ENCODE measurements at places on chromosomes 16 and 17.
A peak's percentile ranks its signal among the peaks of the same experiment; 100 is the strongest.

DNA sequence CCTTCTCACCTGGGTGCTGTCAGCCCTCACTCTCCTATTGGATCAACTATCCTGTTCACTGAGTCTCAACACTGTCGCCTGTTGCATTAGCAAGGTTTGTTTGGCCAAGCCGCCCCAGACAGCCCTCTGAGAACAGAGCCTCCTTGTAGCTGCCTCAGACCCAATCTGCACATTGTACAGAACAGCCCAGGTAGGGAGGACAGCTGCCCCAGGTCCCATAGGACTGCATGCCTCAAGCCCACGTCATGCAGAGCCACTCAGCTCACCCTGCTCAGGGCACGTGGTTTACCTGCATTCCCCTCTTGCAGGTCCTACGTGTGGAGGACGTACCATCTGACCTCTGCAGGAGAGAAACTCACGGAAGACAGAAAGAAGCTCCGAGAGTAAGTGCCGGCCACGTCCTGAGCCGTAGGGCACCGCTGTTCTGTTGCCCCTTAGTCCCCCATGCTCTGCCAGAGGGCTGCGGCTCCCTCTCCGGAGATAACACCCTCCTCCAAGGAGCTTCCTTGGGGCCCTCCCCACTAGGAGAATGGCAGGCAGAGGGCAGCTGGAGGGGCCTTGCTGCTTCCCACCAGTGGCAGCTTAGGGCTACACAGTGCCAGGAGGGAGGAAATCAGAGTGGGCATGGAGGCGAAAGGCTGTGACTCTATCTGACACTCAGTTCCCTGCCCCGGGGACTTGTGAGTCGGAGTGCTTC, 2.8 kb downstream of the SNRNP25 start:
- DNase-seq = no peak

DNA sequence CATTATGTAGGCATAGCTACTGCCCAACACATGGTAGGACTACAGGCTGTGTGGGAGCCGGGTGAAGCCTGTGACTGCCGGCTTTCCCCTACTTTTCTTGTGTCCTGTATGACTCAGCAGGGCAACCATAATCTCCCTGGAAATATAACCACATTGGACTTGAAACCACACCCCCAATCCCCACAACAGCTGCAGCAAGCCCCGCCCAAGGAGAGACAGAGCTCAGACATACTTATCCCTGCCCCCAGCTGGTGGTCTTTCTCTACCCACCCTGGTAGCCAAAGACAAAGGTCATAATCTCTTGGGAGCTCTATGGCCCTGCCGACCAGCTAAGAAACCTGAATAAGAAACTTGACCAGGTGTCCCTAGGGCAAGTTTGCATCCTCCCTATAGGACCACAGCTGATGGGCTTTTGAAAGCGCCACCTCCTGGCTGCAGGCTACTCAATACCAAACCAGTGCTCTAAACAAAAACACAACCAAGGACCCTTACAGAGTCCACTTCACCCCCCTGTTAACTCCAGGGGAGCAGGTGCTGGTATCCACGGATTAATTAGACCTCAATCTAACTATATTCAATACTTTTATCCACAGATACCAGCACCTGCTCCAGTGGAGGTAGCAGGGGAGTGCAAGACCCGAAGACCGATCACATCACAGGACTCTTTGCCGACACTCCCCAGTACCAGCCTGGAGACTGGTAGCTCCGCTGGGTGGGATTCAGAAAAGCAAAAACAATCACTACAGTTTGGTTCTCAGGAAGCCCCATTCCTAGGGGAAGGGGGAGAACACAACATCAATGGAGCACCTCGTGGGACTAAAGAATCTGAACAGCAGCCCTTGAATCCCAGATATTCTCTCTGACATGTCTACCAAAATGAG, 91.2 kb downstream of the IRX5 start:
- peak; percentile 47 for DNase-seq

GRCh38 chr17:38577244-38577643, 28.5 kb downstream of the SRCIN1 start:
- DNase-seq = no peak

GRCh38 chr17:15885770-15886169, 59.2 kb upstream of the ADORA2B start:
- DNase-seq = no peak

DNA sequence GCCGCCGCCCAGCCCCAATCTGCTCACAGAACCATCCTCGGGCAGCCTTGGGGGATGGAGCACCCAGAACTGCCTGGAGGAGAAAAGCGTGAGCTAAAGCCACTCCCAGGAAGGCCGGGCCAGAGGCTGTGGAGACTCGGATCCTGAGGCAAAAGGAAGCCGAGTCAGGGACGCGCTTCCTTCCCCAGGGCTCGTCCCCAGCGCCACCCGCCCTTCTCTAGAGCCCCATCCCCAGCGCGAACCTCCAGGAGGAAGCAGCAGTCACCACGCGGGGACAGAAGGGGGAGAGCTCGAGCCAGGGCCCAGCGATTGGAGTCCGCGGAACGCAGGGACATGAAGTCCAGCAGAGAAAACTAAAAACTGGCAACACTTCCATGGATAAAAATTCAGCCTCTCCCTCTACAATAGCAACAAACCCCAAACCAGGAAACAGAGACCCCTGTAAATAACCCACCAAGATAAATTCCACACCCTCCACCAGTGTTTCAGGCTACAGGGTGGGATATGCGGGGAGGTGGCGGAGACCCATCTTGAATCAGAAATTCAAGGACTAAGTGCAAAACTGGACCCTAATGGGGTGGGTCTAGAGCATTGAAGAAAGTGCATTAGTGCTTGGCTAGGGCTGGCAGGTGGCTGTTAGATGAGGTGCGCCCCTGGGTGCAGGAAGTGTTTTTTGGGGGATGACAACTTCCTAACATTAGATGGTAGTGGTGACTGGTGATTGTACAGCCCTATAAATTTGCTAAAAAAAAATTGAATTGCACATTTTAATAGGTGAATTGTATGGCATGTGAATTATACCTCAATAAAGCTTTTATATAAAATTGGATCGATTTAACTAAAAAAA, 116.1 kb upstream of the METRNL start:
- peak; percentile 74 for DNase-seq

DNA sequence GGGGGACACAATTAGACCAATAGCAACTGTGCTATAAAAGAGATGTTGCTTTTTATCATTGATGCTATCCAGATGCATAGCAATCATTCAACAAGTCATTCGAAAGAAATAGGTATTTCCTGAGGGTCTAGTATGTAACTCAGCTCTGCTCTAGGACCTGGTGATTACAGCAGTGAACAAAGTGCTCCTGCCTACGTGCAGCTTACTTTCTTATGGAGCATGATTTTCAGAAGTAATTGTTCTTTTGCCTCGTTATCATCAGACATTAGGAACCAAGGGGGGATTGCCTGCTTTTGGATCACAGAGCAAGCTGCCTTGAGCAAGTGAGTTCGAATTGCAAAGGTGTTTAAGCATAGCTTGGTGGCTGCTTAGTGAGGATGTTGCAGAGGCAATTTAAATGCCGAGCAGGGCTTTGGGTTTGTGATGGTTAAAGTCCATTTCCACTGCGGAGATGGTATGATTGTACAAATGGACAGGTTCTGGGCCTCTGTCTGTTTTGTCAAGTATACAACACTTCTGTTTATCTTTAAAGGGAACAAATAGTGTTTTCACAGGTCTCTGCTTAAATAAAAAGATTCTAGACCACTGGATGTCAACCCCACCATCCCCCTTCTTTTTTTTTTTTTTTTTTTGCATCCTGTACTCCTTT, 41.5 kb downstream of the WWOX start:
- DNase-seq = no peak

GRCh38 chr17:17256316-17256715, 19.3 kb upstream of the FLCN start:
- DNase-seq = no peak

DNA sequence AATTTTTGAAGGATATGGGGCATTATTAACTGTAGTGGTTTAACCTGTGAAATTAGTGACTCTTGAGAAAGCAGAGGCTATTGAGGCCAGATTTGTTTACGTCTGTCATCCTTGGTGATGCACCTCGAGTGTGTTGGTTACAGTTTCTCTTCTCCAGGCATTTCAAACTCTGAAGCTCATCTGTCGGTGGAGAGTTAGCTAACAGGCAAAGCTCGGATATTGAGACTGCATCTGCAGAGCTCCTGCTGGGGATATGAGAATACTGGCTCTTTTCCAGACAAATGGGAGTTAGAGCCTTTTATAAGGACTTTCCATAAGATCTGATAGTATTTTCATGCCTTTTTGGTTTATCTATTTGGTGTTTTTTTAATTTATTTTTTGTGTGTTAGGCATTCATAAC, 6.7 kb downstream of the CLEC16A start:
- no peak for DNase-seq

GRCh38 chr16:46972429-46973206, 856 bp downstream of the DNAJA2 start:
- peak; percentile 20 for DNase-seq

GRCh38 chr17:5950878-5951277, 119.3 kb upstream of the WSCD1 start:
- no peak for DNase-seq

DNA sequence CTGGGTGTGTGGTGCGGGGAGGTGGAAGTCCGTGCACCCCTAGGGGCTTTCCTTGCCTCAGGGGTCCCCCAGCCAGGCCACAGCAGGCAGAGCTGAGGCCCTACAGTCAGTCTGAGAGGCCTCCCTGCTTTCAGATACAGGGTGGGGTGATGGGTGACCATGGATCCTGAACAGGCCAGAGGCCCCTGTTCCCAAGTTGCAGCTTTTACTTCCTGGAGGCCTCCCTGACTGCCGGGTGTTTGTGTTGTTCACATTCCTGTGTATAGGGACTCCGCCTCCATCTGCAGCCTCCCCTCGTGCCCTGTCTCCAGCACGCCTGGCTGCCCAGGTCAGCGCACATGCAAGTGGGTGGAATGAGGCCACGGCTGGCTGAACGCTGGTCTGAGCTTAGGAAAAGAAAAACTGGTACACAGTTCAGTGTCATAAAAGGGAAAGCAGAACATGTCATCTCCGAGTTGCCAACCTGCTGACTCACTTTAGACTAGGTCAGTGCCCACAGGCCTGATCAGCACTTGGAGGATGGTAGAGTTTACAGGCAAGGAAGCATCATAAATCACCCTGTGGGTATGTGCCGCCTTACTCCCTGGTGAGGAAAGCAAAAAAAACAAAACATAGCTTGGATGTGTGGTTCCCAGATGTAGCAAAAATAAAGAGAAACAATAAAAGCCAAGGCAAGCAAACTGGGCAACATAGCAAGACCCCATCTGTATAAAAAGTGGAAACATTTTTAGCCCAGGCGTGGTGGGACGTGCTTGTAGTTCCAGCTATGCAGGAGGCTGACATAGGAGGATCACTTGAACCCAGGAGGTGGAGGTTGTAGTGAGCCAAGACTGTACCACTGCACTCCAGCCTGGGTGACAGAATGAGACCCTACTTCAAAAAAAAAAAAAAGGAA, 6.2 kb upstream of the SLC7A6 start:
- peak; percentile 22 for DNase-seq

- DNase-seq = no peak
Measured at GRCh38 chr16:49734331-49734730, 121.6 kb downstream of the ZNF423 start.

- DNase-seq = no peak
Measured at GRCh38 chr16:1047801-1048200, 24.7 kb upstream of the SSTR5 start.
